ENCODE measurements at places on chromosomes 1 and 21.

DNA sequence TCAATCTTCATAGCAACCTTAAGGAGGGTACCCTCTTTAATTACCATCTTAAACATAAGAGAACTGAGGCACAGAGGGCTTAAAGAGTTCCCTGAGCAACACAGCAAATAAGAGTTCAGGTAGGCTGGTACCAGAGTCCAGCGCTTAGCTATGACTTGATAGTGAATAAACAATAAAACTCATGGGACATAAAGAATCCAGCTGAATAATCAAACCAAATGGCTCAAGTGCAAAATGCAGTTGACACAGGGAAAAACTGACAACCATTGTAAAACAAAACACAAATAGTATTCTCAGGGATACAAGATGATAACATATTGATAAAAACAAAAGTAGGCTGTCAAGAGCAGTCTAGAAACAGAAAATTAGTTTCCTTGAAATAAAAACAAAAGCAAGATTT lies 176.9 kb upstream of the HMGB4 start:
- no peak for DNase-seq

- DNase-seq: peak; percentile 58
Observed at GRCh38 chr1:152461544-152461943, 47.5 kb upstream of the CRNN start.

DNA sequence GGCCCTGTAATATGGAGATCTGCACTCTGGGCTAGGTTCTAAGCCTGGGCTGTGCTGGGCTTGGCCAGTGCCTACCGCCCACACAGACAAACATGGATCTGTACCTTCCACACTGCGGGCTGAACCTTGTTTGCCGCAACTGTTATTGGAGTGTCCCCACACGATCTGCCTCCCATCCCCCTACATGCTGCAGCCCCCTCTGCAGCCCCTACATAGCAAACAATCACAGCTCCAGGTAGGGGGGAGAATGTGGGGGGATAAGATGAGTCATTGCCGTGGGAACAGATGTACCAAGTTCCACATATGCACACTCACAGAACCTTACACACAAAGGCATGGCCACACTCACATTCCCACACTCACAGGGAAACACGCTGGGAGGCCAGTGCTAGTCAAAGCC lies 2.1 kb upstream of the HCRTR1 start:
- DNase-seq: no peak

GRCh38 chr1:3066250-3066711 lies 2.7 kb upstream of the PRDM16 start:
- DNase-seq: no peak

- no peak for DNase-seq
Observed at GRCh38 chr1:159944623-159945455, 574 bp downstream of the IGSF9 start.
